Stimulated activated naive CD8-positive, alpha-beta T cell treated with anti-CD3 and anti-CD28 coated beads, Interleukin-15, amount 100 ng/mL, for 72 hours (primary cell): ENCODE measurements at places on chromosomes 7 and 10.

- DNase-seq = no peak
These were observed 21.0 kb downstream of the ITPRIP start for GRCh38 chr10:104317269-104317710.

- DNase-seq = no peak
These were observed 974.5 kb downstream of the LRMDA start for GRCh38 chr10:76405922-76406321.

GRCh38 chr7:20793248-20793647 lies 6.6 kb upstream of the SP8 start:
- no peak for DNase-seq

DNA sequence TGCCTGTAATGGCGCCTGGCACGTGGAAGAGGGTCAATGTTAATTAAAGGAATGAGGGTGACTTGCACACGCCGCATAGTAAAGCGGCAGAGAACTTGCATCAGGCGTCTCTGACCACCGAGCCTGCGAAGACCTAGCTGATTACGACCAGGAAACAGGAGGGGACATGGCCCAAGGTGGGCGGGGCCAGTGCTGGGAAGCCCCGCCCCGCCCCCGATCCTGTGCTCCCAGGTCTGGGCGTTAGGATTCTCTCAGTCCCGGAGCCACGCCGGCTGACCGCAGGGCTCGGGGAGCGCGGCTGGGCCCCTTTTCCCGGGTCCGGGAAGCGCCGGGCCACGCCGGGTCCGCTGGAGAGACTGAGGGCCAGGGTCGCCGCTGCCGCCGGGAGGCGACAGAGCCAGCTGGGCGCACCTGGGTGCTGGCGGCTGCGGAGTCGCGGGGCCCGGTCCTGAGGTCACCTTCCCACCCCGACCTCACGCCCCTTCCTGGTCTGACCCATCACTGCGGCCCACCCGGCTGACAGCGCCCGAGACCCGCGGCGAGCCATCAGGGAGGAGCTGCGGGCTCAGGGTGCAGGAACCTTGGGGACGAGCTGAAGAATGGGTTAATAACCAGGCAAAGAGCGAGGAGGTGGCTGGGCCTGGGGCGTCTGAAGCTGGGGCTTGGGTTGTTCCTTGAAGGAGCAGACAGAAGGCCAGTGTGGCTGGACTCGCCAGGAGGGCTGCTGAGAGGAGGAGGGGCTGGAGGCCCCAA lies 23.0 kb upstream of the GRID1 start:
- no peak for DNase-seq

- DNase-seq = no peak
These were observed 100.4 kb downstream of the LMBR1 start for GRCh38 chr7:156792611-156793010.

GRCh38 chr7:45918556-45918955 lies 2.5 kb downstream of the IGFBP3 start:
- no peak for DNase-seq

- DNase-seq = no peak
These were observed 9.9 kb upstream of the TEX36 start for GRCh38 chr10:125692601-125693523.

DNA sequence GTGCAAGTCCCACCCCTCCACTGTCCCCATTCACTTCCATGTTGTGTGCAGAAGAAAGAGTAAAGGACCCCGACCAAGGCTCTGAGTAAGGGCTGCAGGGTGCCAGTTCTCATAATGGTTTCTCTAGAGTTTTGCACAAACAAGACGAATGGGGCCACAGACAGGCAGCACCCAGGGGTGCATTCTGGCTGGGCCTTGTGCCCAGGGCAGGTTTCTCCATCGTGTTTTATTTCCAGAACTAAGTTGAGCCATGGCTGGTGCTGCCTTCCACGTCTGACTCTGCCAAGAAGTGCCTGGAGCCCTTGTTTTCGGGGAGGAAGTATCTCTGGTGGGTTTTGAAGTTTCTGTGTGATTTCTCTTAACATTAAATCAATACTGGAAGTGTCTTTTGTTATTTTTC lies 95.0 kb upstream of the SDK1 start:
- no peak for DNase-seq

GRCh38 chr7:21261627-21262594 lies 166.0 kb upstream of the SP4 start:
- peak; percentile 33 for DNase-seq

- peak; percentile 15 for DNase-seq
These were observed at the start of gene SLC26A5 for GRCh38 chr7:103446049-103446520. TSS of gene SLC26A5 (minus strand) at chr7:103446207. CDS start at chr7:103421514, 24,693 bp downstream.

- no peak for DNase-seq
These were observed 746 bp upstream of the MRPS16 start for GRCh38 chr10:73253225-73253555.

DNA sequence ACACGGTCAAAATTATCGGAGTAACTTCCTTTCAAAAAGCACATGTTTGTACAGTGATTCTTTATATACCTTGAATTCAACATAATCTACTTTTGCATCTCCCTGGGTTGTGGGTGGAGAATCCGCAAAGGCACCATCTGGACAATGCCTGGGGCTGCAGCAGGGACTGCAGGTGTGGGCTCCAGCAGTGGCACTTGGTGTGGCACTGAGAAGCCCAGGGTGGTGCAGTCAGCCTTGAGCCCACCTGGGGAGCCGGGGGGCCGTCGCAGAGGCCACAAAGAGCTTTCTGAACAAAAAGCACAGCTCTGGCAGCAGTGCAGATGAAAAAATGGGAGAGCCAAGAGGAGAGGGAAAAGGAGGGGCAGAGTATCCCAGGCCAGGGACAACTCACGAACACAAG lies 22.2 kb downstream of the PARD3 start:
- DNase-seq = no peak

GRCh38 chr7:102306916-102307677 lies 20.4 kb downstream of the SH2B2 start:
- DNase-seq = no peak

- DNase-seq = no peak
These were observed 77.8 kb downstream of the TCF7L2 start for GRCh38 chr10:113027574-113028455.

DNA sequence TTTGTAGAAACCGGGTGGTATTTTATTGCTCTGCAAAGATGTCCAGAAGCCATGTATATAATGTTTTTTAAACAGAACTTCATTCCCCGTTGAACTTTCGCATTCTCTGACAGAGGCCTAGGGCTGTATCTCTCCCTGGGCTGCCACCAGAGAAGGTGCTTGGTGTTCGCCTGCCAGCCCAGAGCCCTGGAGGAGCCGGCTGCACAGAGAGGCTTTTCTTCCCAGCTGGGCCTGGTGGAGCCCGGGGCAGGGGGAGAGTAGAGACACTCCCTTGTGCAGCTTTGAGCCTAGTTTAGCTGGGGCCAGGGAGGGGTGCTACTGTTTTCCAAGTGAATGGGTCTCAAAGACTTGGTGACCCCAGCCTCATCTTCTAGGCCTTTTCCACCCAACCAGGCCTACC lies 13.6 kb upstream of the TRIM8 start:
- no peak for DNase-seq

DNA sequence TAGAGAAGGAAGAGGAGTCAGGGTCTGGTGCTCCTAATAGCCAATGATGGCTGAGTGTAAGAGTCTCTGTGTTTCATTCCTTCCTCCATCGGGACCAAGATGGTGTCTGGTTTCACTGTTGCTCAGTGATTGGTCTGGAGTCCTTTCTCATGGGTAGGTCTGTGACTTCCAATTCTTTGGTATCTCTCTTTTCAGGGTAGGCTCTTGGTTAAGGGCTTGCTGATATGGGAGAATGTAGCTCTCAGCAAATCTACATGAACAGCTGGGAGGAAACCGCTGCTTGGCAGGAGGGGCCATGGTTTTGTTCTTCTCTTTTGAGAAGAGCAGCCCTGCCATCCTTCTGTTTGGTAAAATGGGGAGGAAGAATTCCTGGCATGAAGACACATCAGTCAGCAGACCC lies 209.1 kb upstream of the PODXL start:
- no peak for DNase-seq

DNA sequence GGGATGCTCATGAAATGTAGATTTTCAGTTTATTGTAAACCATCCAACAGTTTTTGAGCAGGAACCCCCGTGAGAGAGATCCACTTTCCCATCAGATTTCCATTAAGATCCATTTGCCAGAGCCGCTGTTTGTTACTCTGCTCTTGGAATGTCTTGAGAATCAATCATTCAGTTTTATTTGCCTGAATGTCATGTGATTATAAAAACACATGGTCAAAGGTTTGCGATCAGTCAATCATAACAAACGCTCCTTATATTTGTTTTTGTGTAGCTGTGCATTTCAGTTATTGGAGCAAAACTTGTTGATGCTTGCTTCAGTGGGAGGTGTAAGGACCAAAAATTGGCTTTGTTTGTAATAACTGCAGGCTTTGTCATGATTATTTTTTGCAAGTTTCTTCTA lies 155.8 kb upstream of the RHOBTB1 start:
- no peak for DNase-seq

DNA sequence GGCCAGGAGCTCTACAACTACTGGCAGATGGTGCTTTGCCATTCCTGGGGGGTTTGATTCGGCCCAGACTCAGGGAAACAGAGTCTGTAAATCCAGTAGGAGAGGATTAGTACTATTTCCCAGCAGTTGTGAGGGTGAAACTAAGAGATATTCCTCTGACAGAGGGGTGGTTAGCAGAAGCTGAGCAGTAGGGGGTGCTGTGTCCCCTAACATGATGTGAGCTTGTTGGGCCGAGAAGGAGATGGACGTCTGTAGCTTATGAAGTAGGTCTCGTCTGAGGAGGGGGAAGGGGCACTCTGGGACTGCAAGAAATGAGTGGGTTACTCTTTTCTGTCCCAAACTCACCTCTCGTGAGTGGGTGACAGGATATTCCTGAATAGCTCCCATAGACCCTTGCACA lies 179.2 kb upstream of the MBL2 start:
- no peak for DNase-seq

DNA sequence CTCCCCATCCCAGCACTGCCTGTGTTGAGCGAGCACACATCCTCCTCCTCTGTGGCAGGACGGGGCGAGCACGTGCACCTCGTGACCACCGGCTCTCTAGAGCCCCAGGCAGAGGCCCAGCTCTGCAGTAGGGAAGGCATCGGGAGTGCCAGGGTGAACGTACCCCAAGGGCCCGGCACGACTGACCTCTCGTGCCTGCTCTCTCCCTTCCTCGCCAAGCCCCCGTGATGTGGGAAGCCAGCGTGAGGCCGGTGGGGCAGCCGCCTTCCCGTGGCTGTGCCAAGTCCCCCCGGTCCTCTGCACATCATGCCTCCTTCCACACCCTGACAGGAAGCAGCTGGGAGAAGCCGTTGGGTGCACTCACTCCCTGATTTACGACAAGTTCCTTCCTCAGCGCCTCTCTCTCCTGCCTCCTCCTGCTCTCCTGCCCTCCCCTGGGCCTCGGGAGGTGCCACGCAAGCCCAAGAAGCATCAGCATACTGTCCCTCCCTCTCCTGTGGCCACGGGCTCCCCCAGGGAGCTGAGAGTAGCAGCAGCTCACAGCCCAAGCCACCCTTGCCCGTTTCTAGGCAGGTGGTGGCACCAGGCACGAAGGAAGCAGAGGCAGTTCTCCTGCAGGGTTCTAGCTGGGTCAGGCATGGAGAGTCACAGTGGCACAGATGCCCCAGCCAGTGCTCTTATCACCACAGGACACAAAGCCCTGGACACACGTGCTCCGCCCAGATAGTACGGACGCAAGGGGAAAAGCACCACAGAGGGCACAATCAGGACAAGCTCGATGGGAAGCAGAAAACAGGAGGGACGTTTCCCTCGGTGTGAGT lies 47.0 kb downstream of the AMZ1 start:
- no peak for DNase-seq

GRCh38 chr7:22577470-22578001 lies 77.5 kb upstream of the STEAP1B start:
- no peak for DNase-seq

- DNase-seq = no peak
These were observed 106.0 kb downstream of the GRID1 start for GRCh38 chr10:86260564-86260963.

DNA sequence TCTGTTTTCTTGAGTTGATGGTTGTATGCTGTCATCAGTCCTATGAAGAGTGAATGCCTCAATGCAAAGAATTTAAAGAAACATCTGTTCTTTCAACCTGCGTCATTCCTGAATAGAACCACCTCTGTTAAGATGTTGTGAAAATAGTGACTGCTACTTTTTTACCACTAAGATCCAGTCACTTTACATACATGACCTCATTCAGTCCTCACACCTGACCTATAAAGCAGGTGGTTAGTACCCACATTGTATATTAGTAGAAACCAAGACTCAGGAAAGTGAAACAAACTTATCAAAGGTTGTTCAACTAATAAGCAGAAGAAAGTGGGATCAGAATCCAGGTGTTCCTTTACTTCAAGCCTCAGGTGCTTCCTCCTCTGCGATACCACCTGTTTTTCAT lies 64.8 kb downstream of the ITGB8 start:
- no peak for DNase-seq

DNA sequence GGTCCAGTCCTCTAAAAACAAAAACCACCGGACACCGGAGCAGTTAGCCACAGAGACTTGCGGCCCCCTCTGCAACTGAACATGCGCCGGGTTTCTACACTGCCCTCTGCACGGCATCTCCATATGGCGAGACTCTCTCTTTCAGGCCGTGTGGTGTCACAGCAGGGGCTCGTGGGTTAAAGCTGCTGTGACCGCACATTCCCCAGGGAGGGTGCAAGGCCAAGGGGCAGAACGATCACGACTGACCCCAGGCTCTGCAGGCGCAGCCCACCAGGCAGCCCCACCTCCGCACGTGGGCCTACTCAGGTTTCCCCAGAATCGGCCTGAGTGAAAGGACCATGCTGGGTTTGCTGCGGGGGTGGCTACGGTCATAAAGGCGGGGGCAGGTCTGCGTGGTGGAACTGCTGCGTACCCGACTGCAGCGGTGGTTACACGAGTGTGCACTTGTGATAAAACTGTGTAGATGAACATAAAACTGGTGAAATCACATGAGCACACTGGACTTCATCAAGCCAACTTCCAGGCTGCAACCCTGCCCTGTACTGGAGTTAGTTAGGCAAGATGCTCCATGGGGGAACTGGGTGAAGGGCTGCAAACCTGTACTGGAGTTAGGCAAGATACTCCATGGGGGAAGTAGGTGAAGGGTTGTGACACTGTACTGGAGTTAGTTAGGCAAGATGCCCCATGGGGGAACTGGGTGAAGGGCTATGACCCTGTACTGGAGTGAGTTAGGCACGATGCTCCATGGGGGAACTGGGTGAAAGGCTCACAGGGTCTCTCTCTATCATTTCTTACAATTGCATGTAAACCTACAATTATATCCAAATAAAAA lies 81.4 kb upstream of the PPP2R2D start:
- no peak for DNase-seq

GRCh38 chr10:31390804-31391203 lies 71.8 kb downstream of the ZEB1 start:
- DNase-seq = no peak

- no peak for DNase-seq
These were observed 15.6 kb downstream of the ELN start for GRCh38 chr7:74043523-74043951.

DNA sequence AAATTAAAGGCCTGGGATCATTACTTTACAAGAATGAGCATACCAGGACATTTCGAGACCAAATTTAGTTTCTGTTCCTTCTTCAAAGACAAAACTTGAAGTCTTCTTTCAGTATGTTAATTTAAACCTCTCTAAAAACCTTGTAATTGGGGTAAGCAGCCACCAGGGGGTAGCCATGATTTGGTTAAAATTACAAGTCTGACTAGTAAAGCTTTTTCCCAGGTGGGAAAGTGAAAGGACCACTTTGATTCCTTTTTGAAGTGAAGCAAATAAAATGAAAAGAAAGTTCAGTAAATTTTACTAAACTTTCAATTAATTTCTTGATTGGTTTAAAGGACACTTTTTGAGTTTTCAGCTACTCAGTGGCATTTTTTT lies 294.3 kb downstream of the BBS9 start:
- no peak for DNase-seq
